ENCODE measurements at places on chromosomes 4 and X. TPM values are rescaled to one million over a fixed set of nuclear protein-coding genes. Genes with fewer than 3 reads are reported as not detected.

- no peak for DNase-seq
Observed at GRCh38 chr4:153364061-153364460, 19.6 kb downstream of the MND1 start.

- no peak for DNase-seq
Observed at GRCh38 chr4:161260819-161261218, 903.0 kb downstream of the FSTL5 start.

GRCh38 chr4:180828455-180829018 is 1414.7 kb upstream of the TENM3 start:
- DNase-seq, result peak; percentile 52

DNA sequence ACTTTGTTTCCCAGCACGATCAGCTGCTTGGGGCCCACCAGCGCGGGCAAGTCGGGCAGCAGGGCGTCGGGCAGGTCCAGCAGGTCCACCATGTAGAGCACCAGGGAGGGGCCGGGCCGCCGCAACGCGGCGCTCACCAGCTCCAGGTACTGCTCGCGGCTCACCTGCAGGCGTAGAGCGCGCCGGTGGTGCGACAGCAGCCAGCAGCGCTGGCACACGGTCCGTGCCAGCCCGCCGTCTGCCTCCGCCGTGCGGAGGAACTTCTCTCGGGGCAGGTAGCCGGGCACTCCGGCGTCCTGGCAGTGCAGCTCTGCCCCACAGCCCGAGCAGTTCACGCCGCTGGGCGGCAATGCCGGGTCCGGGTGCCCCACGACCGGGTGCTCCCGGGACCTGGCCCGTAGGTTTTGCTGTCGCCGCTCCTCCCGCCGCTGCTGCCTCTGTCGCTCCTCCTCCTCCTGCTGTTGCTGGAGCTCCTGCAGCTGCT is 527 bp downstream of the NOA1 start:
- DNase-seq, result peak; percentile 63

GRCh38 chr4:84814094-84814750 is 152.3 kb downstream of the WDFY3 start:
- peak; percentile 91 for DNase-seq

The NOX1 gene
- total RNA-seq, result not detected

DNA sequence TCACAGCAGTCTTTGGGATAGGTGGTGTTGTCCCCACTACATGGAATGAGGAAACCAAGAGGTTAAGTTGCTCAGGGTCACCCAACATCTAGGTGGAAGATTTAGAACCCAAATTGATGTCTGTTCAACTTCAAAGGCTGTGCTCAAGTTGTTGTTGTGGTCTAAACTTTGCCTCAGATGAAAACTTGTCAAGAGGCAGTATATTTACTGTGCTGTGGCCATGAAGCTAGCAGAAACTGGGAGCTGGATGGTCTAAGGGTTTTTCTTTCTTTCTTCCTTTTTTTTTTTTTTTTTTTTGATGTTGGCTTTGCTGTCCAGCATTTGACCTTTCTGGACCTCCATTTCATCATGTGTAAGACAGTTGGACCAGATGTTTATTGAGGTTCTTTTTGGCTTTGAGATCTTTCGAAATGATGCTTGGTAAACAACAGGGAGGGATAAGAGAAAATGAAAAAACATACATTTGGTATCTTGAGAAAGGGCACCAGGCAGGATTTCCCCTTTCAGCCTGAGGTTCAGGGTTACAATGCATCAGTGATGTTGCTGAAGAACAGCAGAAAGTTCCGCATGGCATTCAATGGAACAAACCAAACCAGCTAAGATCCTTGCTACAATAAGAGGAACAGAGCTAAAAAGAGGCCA is 166.2 kb upstream of the RPS6KA3 start:
- DNase-seq, result no peak

The PF4V1 gene
- not detected for total RNA-seq

DNA sequence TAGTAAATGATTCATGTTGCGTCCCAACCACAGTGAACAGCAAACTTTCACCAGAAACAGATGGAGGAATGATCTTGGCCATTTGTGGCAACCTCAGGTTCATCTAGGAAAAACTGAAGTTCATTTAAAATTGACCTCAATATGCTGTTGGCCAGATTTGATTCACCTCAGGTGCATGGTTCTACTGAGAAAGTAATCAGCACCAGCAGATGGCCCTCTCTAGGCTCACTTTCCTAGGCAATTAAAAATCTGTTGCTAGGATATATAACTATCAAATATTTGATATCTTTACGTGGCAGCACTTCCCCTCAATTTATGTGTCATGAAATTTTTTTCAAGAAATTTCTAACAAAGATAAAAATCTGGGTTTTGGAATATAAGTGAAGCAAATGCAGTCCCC is 344.7 kb downstream of the GALNTL6 start:
- DNase-seq, result no peak

DNA sequence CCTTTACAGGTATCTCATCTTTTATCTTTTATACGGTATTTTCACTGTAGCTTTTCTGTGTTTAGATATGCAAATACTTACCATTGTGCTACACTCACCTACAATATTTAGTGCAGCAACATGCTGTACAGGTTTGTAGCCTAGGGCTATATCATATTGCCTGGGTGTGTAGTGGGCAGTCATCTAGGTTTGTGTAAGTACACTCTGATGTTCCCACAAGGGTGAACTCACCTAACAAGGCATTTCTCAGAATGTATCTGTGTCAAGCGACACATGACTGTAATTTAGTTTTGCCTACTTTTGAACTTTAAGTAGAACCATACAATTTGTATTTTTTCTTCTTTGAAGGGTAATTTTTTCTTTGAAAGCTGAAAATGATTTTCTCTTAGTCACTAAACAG is 54.2 kb upstream of the SLC10A4 start:
- no peak for DNase-seq

DNA sequence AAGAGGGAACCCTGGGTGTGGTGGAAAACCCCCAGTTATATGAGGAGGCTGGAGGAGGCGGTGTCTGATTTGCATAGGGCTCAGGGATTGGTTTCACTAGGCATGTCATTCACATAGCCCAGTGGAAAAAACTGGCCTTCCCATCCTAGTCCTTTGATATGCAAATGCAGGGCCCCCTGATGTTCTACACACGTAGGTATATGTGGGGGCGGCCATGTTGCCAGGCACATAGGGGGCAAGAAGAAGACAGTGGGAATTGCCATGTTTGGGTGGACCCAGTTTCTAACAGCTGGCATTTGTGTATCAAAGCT is 34.0 kb upstream of the ENPP6 start:
- no peak for DNase-seq

The FGG gene
- not detected for total RNA-seq

- DNase-seq, result no peak
Observed at GRCh38 chr4:155588437-155588836, 78.2 kb upstream of the GUCY1A1 start.

DNA sequence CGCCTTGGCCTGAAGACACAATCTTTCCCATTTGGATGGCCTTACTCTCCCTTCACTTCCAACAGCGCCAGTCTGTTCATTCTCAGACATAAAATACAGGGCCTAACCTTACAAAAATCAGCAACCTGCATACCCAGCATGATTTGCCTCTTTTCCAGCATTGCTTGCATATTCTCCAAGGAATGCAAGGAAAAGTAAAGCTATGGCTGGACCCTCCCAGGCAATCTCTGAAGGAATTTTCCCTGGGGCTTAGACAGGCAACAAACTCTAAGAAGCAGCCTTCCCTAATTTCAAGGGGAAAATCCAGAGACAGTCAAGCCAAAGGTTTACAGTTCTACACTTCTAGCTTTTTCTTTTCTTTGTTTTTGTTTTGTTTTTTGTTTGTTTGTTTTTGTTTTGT is 3.6 kb downstream of the DCTD start:
- DNase-seq, result no peak

- DNase-seq, result no peak
Observed at GRCh38 chr4:44446801-44447562, 1.6 kb downstream of the KCTD8 start.

The PITX2 gene
- 0.33 TPM for total RNA-seq

GRCh38 chr4:68249434-68249833 is 3.9 kb upstream of the TMPRSS11B start:
- peak; percentile 69 for DNase-seq

The NRK gene
- 1.5 TPM for total RNA-seq

GRCh38 chrX:2698604-2699003 is 7.5 kb downstream of the CD99 start:
- DNase-seq, result no peak

DNA sequence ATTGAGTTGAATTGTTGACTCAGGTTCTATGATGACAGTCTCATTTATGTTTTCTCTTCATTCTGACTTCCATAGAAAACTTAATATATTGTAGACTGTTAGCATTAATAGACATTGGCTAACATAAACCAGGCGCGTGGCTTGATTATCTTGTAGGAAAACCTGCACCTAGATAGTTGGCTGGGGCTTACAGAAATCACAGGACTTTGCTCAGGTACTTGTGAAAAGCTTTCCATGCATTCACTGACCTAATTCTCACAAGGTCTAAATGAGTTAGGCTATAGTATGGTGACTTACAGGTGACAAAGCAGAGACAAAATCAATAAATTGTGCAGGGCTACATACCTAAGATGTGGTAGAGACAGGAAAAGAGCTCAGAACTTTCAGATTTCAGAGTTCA is 212.8 kb downstream of the GPAT3 start:
- no peak for DNase-seq

GRCh38 chr4:2939383-2940243 is 23.6 kb downstream of the NOP14 start:
- no peak for DNase-seq

GRCh38 chr4:6090931-6091330 is 72.7 kb upstream of the C4orf50 start:
- DNase-seq, result no peak

DNA sequence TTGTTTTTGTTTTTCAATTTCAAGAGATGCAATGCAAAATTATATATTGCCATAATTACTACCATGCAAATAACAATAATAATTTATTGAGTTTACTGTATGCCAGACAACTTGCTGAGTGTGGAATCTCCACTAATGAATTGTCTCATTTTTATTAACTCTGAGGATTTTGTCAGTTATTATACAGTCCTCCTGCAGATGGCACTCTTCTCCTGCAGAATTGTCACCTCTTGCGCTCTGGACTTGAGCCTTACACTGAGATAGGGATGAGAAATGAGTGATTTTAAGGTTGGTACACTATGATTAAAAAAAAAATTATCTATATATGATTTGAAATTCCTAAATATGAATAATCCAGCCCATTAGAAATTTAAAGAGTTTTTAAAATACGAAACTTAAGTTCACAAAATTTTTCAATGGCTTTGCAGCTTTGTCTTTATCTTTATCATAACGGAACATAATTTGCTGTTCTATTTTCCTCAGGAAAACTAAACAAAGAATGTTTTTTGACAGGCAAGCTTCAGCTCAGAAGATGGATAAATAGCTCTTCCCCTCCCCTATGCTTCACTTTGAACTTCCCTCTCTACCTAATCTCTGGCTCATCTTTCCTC is 12.7 kb upstream of the PAQR3 start:
- DNase-seq, result peak; percentile 23

The SYTL5 gene
- under 0.01 TPM for total RNA-seq

The SCRG1 gene
- total RNA-seq, result not detected

The HPGD gene
- 1.2 TPM for total RNA-seq

DNA sequence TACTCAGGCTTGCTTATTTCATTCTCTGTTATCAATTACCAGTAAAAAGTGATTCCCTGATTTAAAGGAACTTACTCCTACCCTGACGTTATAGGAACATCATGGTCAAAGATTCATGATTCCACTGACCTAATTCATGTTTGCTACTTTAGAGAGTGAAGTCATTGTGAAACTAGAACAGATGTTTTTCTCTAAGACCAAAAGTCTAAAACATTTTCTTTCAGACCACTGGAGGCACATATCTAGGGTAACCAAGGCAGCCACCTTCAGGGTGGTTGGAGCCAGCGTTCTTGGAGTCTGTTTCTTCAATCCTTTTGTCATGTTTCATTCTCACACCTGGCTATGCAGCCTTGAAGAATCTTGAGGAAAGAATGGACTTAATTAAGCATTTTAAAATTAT is 77.8 kb downstream of the GALNTL6 start:
- DNase-seq, result no peak

DNA sequence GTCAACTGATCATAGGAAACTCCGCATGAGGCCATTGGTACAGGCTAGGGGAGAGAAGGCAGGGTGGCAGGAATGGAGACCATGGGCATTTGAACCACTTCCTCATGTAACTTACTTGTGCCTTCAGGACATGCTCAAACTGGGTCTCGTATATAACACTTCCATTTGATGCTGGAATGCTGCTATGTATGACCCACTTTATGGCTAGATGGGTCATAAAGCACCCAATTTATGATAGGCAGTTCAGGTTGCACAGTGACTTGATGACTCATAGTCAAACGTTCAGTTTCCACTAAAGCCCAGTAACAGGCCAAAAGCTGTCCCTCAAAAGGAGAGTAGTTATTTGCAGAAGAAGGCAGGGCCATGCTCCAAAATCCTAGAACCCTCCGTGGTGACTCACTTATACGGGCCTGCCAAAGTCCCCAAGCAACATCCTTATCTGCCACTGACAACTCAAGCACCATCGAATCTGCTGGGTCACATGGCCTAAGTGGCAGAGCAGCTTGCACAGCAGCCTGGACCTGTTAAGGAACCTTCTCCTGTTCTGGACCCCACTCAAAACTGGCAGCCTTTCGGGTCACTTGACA is 236.4 kb downstream of the ZC4H2 start:
- DNase-seq, result no peak
